Lung microvascular endothelial cell (primary cell): ENCODE measurements at places on chromosomes 5 and 9. TPM values are rescaled to one million over a fixed set of nuclear protein-coding genes. Genes with fewer than 3 reads are reported as not detected.

- DNase-seq, result peak; percentile 56
Measured at GRCh38 chr5:108521841-108522506, 140.1 kb upstream of the FBXL17 start.

Gene HSPB3
- not detected in 2 replicates for total RNA-seq

Gene DDX4
- total RNA-seq, result not detected in 2 replicates

Gene SLC6A3
- not detected in 2 replicates for total RNA-seq

DNA sequence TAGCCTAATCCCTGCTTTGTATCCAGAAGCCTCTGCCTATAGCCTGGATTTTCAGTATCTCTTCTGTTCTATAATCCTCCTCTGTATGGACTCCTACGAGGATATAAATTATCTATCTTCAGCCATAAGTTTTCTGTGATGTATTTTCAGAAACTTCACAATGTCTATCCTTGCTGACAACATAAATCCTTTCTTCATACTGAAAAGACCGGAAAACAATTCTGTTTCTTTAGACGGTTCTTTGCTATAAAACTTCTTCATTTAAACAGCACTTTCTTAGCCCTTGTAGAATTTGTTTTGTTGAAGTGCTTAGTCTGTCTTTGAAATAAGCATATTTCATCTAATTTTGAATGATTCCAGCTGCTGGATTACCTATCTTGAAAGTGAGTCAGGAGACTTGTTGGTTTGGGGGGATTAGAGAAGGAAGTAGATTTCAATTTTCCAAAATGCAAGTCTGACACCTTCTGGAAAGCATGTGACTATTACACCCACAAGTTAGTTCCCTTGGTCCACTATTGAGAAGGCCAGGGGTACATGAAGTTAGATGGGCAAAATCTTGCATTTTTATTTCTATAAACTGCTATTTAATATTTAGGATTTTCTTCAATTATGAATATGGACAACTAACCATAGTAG lies 96.3 kb upstream of the RANBP3L start:
- DNase-seq, result peak; percentile 3

Gene PRELID2
- 18.7 and 24.4 TPM in 2 replicates for total RNA-seq

DNA sequence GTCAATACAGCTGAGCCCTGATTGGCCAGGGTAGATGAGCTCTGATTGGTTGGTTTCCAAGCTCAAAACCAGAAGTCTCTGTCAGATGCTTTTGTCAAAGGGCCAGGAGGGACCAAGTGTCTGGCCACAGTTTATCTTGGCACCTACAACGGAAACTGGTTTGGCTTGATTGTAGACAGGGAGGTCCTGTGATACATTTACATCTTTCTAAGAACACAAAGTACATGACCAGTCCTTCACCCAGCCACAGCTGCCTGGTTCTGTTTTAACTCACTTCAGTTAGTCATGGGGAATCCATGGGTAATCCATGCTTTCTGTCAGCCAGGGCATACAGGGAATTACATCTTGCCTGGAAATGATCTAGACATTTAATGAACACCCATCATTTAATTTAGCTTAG lies 171.2 kb downstream of the SLC12A2 start:
- DNase-seq, result no peak

Gene HAVCR1
- not detected in 2 replicates for total RNA-seq
